ENCODE measurements at places on chromosomes 3 and 15.

- no peaks in the 10 kb centered on the region for H3K4me1 ChIP-seq
- H3K36me3 ChIP-seq, result no peaks in the 10 kb centered on the region
- no peak for DNase-seq
- no peak overlapping the region for H3K27ac ChIP-seq
These were observed 10.9 kb upstream of the RTP1 start for GRCh38 chr3:187186375-187186774.

DNA sequence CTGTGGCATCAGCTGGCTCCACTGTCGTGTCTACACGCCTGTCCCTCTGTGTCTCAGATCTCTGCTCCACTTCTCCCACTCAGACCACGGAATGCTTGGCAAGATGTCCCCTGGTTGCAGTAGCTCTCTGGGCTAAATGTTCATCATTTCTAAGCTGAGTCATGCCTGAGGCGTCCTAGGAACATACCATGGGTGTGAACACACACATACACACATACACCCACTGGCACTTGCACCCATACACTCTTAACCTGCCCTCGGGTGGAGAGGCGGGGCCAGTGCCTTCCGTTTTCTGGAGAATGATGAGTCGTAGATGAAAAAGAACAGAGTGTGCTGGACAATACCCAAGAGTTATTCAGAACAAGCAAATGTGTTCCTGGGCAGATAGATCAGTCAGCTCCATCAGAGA lies 72.4 kb downstream of the SENP2 start:
- no peaks in the 10 kb centered on the region for H3K36me3 ChIP-seq
- DNase-seq, result no peak
- no peak overlapping the region for H3K4me3 ChIP-seq

GRCh38 chr15:73575636-73576247 lies 57.4 kb downstream of the NPTN start:
- no peak for DNase-seq
- H3K27ac ChIP-seq, result no peak overlapping the region
- H3K36me3 ChIP-seq, result peaks cover 94% of the 10 kb centered on the region
- H3K27me3 ChIP-seq, result no peaks in the 10 kb centered on the region
- no peak overlapping the region for H3K4me3 ChIP-seq

DNA sequence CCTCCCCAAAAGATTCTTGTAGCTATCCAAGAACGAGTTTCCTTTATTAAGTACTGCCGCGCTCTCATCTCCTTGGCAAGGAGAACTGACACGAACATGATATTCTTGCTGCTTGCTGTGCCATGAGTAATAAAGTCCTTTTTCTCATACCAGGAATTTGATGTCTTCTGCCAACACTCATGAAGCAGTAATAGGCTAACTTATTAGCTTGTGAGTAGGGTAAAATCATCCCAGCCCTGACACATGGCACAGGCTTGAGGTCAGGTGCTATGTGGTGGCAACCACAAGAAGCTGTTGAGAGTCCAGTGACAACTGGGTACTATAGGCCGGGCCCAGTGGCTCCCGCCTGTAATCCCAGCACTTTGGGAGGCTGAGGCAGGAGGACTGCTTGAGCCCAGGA lies 22.7 kb upstream of the UBXN7 start:
- no peak for DNase-seq
- H3K27me3 ChIP-seq, result no peaks in the 10 kb centered on the region
- H3K4me3 ChIP-seq, result no peak overlapping the region
- no peak overlapping the region for H3K27ac ChIP-seq

- no peak overlapping the region for H3K4me3 ChIP-seq
- H3K4me1 ChIP-seq, result no peaks in the 10 kb centered on the region
- no peaks in the 10 kb centered on the region for H3K27me3 ChIP-seq
- no peak for DNase-seq
- H3K36me3 ChIP-seq, result no peaks in the 10 kb centered on the region
- no peak overlapping the region for H3K27ac ChIP-seq
These were observed 288.5 kb downstream of the VGLL3 start for GRCh38 chr3:86702381-86702958.

- H3K4me3 ChIP-seq, result no peak overlapping the region
- H3K27ac ChIP-seq, result no peak overlapping the region
- H3K36me3 ChIP-seq, result no peaks in the 10 kb centered on the region
- H3K27me3 ChIP-seq, result no peaks in the 10 kb centered on the region
- DNase-seq, result no peak
These were observed 8.4 kb downstream of the TMEM40 start for GRCh38 chr3:12750658-12751071.

GRCh38 chr15:68560501-68561113 lies 18.2 kb upstream of the CORO2B start:
- peak; percentile 67 for DNase-seq
- H3K27me3 ChIP-seq, result no peaks in the 10 kb centered on the region
- H3K27ac ChIP-seq, result no peak overlapping the region
- no peaks in the 10 kb centered on the region for H3K36me3 ChIP-seq
- peaks cover 18% of the 10 kb centered on the region for H3K4me1 ChIP-seq

DNA sequence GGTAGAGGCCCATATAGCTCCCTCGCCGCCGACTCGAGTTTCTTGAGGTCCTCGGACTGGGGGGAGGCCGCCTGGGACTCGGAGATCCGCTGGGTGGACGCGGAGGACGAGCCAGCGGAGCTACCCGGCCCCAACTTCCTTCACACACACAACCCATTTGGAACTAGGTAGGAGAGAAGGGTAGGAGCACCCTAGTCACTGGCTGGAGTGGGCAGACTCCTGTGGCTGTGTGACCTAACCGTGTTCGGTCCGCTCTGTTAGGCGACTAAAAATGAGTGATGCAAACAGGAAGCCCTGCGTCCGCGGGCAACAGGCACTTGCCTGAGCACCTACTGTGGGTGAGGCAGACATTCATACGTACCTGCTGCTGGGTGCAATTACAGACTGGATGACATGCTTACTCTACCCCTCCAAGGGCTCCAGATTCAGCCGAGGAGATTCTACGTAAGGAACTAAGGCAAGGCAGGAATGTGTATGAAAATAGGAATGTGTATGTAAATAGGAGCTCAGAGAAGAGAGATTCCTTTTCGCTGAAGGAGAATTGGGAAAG lies 4.6 kb upstream of the SIN3A start:
- H3K4me1 ChIP-seq, result peaks cover 9% of the 10 kb centered on the region
- no peaks in the 10 kb centered on the region for H3K36me3 ChIP-seq
- peak overlapping the region; percentile 98 for H3K27ac ChIP-seq
- DNase-seq, result no peak
- no peaks in the 10 kb centered on the region for H3K27me3 ChIP-seq

GRCh38 chr15:100929641-100930042 lies 10.5 kb downstream of the LRRK1 start:
- H3K27me3 ChIP-seq, result no peaks in the 10 kb centered on the region
- H3K27ac ChIP-seq, result no peak overlapping the region
- no peak for DNase-seq

DNA sequence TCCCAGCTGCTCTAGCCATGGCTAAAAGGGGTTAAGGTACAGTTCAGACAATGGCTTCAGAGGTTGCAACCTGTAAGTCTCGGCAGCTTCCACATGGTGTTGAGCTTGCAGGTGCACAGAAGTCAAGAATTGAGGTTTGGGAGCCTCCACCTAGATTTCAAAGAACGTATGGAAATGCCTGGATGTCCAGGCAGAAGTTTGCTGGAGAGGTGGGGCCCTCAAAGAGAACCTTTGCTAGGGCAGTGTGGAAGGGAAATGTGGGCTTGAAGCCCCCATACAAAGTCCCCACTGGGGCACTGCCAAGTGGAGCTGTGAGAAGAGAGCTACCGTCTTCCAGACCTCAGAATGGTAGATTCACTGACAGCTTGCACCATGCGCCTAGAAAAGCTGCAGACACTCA lies 73.7 kb downstream of the STT3B start:
- H3K4me1 ChIP-seq, result no peaks in the 10 kb centered on the region
- DNase-seq, result no peak
- peaks cover 62% of the 10 kb centered on the region for H3K36me3 ChIP-seq
- no peak overlapping the region for H3K4me3 ChIP-seq
- no peak overlapping the region for H3K27ac ChIP-seq
- no peaks in the 10 kb centered on the region for H3K27me3 ChIP-seq

GRCh38 chr3:43785551-43785950 lies 94.8 kb downstream of the ABHD5 start:
- no peak overlapping the region for H3K4me3 ChIP-seq
- no peaks in the 10 kb centered on the region for H3K27me3 ChIP-seq
- no peak overlapping the region for H3K27ac ChIP-seq
- no peak for DNase-seq

DNA sequence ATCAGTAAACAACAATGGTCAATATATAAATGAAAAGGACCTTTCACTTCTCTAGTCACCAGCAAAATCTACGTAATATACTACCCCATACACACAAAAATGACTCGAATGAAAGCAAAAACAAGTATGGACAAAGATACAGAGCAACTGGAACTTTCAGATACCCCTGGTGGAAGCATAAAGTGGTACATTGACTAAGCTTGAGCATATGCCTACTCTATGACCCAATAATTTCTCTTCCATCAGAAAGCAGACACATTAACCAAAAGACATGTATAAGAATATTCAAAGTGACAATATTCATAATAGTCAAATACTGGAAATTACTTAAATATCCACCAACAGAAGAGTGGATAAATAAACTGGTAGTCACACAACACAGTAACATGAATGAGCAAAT lies 86.0 kb downstream of the EFL1 start:
- no peaks in the 10 kb centered on the region for H3K27me3 ChIP-seq
- no peaks in the 10 kb centered on the region for H3K4me1 ChIP-seq
- no peak overlapping the region for H3K27ac ChIP-seq
- H3K4me3 ChIP-seq, result no peak overlapping the region
- no peak for DNase-seq
- H3K36me3 ChIP-seq, result peaks cover under 1% of the 10 kb centered on the region

DNA sequence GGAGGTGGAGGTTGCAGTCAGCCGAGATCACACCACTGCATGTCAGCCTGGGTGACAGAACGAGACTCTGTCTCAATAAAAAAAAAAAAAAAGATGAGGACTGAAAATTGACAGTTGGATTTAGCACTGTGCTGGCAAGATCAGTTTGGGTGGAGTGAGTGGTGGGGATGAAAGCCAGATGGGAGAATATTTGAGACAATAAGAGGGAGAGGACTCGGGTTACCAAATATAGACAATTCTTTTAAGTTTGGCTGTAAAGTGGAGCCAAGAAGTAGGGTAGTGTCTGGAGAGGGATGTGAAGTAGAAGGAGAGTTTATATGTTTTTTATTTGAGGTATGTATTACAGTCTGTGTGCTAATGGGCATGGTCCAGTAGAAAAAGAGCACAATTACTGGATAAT lies 20.4 kb downstream of the TMOD3 start:
- no peak for DNase-seq
- no peak overlapping the region for H3K27ac ChIP-seq
- H3K27me3 ChIP-seq, result no peaks in the 10 kb centered on the region
- H3K4me3 ChIP-seq, result no peak overlapping the region
- H3K36me3 ChIP-seq, result no peaks in the 10 kb centered on the region

GRCh38 chr3:137709011-137709601 lies 55.0 kb upstream of the SOX14 start:
- H3K36me3 ChIP-seq, result no peaks in the 10 kb centered on the region
- H3K4me1 ChIP-seq, result no peaks in the 10 kb centered on the region
- H3K27me3 ChIP-seq, result no peaks in the 10 kb centered on the region

GRCh38 chr15:38885471-38885952 lies 320.9 kb upstream of the RASGRP1 start:
- H3K27ac ChIP-seq, result no peak overlapping the region
- H3K4me3 ChIP-seq, result no peak overlapping the region
- no peaks in the 10 kb centered on the region for H3K4me1 ChIP-seq
- H3K27me3 ChIP-seq, result no peaks in the 10 kb centered on the region
- no peak for DNase-seq
- H3K36me3 ChIP-seq, result no peaks in the 10 kb centered on the region

GRCh38 chr3:197017003-197017402 lies 12.6 kb downstream of the MELTF start:
- H3K4me1 ChIP-seq, result no peaks in the 10 kb centered on the region
- no peak for DNase-seq
- H3K36me3 ChIP-seq, result no peaks in the 10 kb centered on the region
- H3K27me3 ChIP-seq, result no peaks in the 10 kb centered on the region

- no peaks in the 10 kb centered on the region for H3K27me3 ChIP-seq
- H3K4me1 ChIP-seq, result no peaks in the 10 kb centered on the region
- H3K4me3 ChIP-seq, result no peak overlapping the region
- no peak overlapping the region for H3K27ac ChIP-seq
These were observed 17.0 kb downstream of the EOGT start for GRCh38 chr3:68996356-68996995.

DNA sequence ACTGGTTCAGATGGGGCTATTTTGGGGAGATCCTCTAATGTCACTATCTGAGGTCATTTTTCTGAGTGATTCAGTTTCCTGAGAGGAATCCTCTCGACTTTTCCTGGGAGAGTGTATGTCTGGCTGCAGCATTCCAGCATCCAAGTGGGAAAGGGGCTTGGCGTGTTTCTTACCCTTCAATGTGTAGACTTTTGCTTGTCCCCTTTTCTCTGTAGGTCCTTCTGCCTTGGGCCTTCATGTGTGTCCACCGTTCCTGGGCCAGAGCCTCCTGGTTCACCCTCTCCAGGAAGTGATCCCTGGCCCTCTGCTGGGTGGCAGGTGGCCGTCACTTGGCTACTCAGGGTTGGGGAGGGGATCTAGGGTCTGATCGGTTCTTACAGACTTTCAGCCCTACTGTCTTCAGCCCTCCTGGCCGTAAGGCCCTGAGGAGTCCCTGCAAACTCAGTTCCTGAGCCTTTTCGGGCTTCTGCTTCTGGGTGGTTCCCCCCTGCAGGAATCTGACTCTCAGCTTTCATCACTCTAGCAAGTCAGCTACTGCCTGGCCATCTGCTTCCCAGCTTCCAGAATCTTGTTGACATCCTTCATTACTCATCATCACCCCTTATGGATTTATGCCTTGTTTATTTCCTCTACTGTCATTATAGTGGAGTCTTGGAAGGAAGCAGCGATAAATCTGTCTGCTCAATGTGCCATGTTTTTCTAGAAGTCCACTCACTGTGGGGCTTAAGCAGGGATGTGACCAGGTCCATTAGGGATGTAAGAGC lies 36.5 kb downstream of the GOLGA6L10 start:
- no peak overlapping the region for H3K27ac ChIP-seq
- no peaks in the 10 kb centered on the region for H3K4me1 ChIP-seq
- no peaks in the 10 kb centered on the region for H3K36me3 ChIP-seq
- H3K4me3 ChIP-seq, result no peak overlapping the region
- DNase-seq, result peak; percentile 29

- no peak overlapping the region for H3K27ac ChIP-seq
- no peak for DNase-seq
- no peak overlapping the region for H3K4me3 ChIP-seq
- no peaks in the 10 kb centered on the region for H3K4me1 ChIP-seq
- H3K27me3 ChIP-seq, result no peaks in the 10 kb centered on the region
- H3K36me3 ChIP-seq, result no peaks in the 10 kb centered on the region
These were observed 83.5 kb downstream of the ADAMTS9 start for GRCh38 chr3:64604313-64604712.

DNA sequence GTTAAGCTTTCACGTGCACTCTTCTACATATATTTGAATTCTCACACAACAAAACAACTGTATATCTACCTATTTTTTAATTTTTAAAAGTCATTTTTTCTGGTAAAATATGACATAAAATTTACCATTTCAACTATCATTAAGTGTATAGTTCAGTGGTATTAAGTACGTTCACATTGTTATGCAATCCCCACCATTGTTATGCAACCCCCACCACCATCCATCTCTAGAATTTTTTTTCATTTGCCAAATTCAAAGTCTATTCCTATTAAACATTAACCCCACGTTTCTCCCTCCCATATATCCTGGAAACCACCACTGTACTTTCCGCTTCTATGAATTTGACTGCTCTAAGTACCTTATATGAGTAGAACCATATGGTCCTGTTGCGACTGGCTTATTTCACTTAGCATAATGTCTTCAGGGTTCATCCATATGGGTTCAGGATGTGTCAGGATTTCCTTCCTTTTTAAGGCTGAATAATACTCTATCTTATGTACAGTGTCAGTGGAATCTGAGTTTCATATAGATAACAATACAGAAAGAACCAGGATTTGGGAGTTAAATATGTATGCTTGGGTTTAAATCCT lies 279.2 kb downstream of the DOCK3 start:
- H3K27ac ChIP-seq, result no peak overlapping the region
- no peaks in the 10 kb centered on the region for H3K27me3 ChIP-seq
- H3K4me3 ChIP-seq, result no peak overlapping the region
- no peak for DNase-seq
